ENCODE measurements at places on chromosomes 2 and 18. TPM values are rescaled to one million over a fixed set of nuclear protein-coding genes. Genes with fewer than 3 reads are reported as not detected.

IL36RN gene
- not detected for total RNA-seq

REG1B gene
- total RNA-seq, result not detected

KCNF1 gene
- total RNA-seq, result 2.6 TPM

ITGB6 gene
- total RNA-seq, result not detected

MBD1 gene
- 53.3 TPM for total RNA-seq

HIBCH gene
- total RNA-seq, result 19.2 TPM

MAP3K19 gene
- not detected for total RNA-seq

GPR55 gene
- not detected for total RNA-seq

HJURP gene
- 5.8 TPM for total RNA-seq

STPG4 gene
- 0.33 TPM for total RNA-seq

IL36G gene
- total RNA-seq, result not detected

AQP12B gene
- total RNA-seq, result not detected

C1QL2 gene
- not detected for total RNA-seq

CROCC2 gene
- 0.51 TPM for total RNA-seq

XRCC5 gene
- total RNA-seq, result 152 TPM

SGPP2 gene
- total RNA-seq, result not detected

DUSP19 gene
- total RNA-seq, result 5.1 TPM

GLI2 gene
- 3.3 TPM for total RNA-seq

PPM1B gene
- total RNA-seq, result 34.5 TPM

ZNG1B gene
- 36.8 TPM for total RNA-seq

ABCG8 gene
- total RNA-seq, result not detected

TNFAIP6 gene
- total RNA-seq, result 53.8 TPM

ACADL gene
- 0.51 TPM for total RNA-seq

SOX11 gene
- 2.1 TPM for total RNA-seq

MRPL30 gene
- 34.9 TPM for total RNA-seq

LRP1B gene
- under 0.01 TPM for total RNA-seq

SLC9A4 gene
- not detected for total RNA-seq

CWC22 gene
- total RNA-seq, result 22.5 TPM

PTPN2 gene
- 23.6 TPM for total RNA-seq

SDC1 gene
- 56.8 TPM for total RNA-seq

PRLH gene
- total RNA-seq, result not detected

BMPR2 gene
- 16.2 TPM for total RNA-seq

COL3A1 gene
- total RNA-seq, result 925 TPM

EFEMP1 gene
- total RNA-seq, result 615 TPM

GREB1 gene
- 0.51 TPM for total RNA-seq

NEURL3 gene
- total RNA-seq, result not detected

SP9 gene
- not detected for total RNA-seq

TSPYL6 gene
- not detected for total RNA-seq

NEU2 gene
- not detected for total RNA-seq

ZSCAN30 gene
- 13.4 TPM for total RNA-seq

DSG4 gene
- total RNA-seq, result not detected

ASTL gene
- not detected for total RNA-seq

FHOD3 gene
- 3.1 TPM for total RNA-seq

Data from fibroblast of lung (primary cell).